ENCODE measurements at places on chromosomes 7 and 10. TPM values are rescaled to one million over a fixed set of nuclear protein-coding genes. Genes with fewer than 3 reads are reported as not detected.
A peak's percentile ranks its signal among the peaks of the same experiment; 100 is the strongest.

DNA sequence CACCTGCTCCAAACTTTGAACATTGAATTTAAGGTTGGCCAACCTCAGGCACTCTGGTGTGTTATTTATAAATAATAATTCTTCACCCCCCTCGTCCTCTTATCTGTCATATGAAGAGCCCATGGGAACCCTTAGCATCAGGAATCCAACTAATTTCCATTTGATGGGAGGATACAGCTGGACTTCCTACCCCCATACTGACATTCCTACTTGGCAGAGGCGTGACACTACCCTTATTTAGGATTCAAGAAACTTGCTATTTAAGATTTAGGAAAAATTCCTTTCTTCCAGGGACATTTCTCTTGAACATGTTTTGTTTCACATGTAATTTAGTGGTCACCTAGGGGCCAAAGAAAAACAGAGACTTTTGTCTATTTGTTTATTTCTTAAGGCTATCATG is 171.9 kb upstream of the NRP1 start:
- H3K4me3 ChIP-seq: no peak overlapping the region
- H3K27ac ChIP-seq: no peak overlapping the region
- H3K27me3 ChIP-seq: no peaks in the 10 kb centered on the region
- H3K4me1 ChIP-seq: no peaks in the 10 kb centered on the region
- no peaks in the 10 kb centered on the region for H3K36me3 ChIP-seq

DNA sequence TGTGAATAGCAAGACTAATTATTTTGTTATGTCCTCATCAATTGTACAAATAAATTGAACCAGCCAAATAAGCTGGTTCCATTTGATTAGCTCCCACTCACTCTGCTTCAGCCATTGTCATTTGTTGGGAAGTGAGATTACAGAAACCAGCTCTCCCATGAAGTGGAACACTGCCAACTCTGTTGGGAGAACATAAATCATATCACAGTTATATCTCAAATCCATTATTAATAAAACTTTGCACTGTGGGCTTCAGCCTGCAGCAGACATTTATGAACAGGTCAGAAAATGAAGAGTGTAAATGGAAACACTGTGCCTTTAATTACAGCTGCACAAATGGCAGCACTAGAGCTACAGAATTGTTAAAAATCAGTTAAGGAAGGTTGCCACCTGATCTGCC is 46.7 kb upstream of the TEX47 start:
- H3K36me3 ChIP-seq: no peaks in the 10 kb centered on the region
- no peak overlapping the region for H3K4me3 ChIP-seq
- no peaks in the 10 kb centered on the region for H3K4me1 ChIP-seq
- no peak for DNase-seq
- H3K27me3 ChIP-seq: no peaks in the 10 kb centered on the region

- no peak overlapping the region for H3K27ac ChIP-seq
- no peak overlapping the region for H3K4me3 ChIP-seq
- DNase-seq: no peak
- no peaks in the 10 kb centered on the region for H3K4me1 ChIP-seq
- H3K36me3 ChIP-seq: peaks cover 17% of the 10 kb centered on the region
Observed at GRCh38 chr7:96120445-96121225, 201.3 kb downstream of the SLC25A13 start.

DNA sequence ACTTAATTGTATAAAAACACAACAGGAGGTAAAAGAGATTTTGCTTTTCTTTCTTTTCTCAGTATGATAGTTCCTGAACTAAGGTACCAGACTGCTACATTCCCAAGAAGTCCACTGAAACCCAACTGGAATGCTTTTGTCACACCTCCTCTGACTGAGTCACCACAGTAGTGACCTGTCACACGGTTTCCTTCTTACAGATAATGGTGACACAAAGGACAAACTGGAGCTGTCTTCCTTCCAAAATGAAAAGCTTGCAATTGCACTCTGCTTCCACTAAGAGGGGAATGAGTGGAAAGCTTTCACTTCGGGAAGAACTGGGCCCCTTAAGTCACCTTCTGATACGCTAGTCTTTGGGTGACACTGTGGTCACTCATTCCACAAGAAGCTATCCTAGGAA is 122.2 kb downstream of the KMT2E start:
- peaks cover 30% of the 10 kb centered on the region for H3K36me3 ChIP-seq
- DNase-seq: peak; percentile 45
- H3K27me3 ChIP-seq: no peaks in the 10 kb centered on the region
- peak overlapping the region; percentile 5 for H3K27ac ChIP-seq
- no peak overlapping the region for H3K4me3 ChIP-seq

SPDYE1 gene
- not detected for total RNA-seq

DNA sequence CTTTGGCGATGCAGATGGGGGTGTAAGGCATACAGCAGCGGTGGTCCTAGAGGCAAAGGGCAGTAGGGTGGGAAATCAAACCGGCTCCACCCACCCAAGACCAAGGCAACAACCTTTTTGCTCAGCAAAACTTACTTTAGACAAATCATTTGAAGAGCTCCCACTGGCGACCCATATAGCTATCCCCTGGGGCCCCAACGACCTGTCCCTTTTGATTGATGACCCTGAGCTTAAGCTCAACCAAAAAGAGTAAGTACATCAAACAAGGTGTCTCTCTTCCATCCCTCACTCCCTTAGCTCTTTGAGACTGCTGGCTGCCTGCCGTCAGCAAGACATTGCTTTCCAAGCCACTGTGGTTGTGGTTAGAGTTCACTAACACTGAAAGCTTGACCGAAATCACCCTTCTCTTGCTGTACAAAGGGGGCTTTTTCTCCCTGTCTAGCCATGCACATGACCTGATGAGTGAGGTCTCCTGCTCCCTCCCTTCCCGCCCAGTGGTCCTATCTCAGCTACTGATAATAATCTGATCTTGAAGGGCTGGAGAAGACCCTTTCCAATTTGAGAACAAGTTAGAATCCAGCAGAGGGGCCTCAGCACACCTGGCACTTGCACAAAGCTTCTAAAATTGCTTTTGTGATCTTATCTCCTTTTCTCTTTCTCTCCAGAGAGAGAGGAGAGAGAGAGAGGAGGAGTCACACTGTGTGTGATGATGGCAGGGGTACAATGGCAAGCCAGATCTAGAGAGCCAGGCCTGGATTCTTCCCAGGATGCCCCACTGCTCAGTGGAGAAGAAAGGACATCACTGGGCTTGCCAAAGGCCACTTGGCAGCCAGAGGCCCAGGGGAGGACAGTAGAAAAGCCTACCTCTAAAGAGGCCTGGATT is 42.2 kb downstream of the XPNPEP1 start:
- no peak for DNase-seq
- no peaks in the 10 kb centered on the region for H3K27me3 ChIP-seq
- H3K4me1 ChIP-seq: no peaks in the 10 kb centered on the region
- H3K4me3 ChIP-seq: no peak overlapping the region
- peaks cover 48% of the 10 kb centered on the region for H3K36me3 ChIP-seq
- no peak overlapping the region for H3K27ac ChIP-seq

FAM241B gene
- 7.3 TPM for total RNA-seq

GRCh38 chr10:36506697-36507496 is 618.5 kb upstream of the ANKRD30A start:
- H3K27ac ChIP-seq: no peak overlapping the region
- no peaks in the 10 kb centered on the region for H3K4me1 ChIP-seq
- H3K36me3 ChIP-seq: no peaks in the 10 kb centered on the region
- H3K27me3 ChIP-seq: no peaks in the 10 kb centered on the region

GRCh38 chr7:121499624-121500023 is 103.5 kb upstream of the FAM3C start:
- H3K4me1 ChIP-seq: no peaks in the 10 kb centered on the region
- no peak overlapping the region for H3K27ac ChIP-seq
- DNase-seq: no peak
- H3K27me3 ChIP-seq: no peaks in the 10 kb centered on the region
- no peak overlapping the region for H3K4me3 ChIP-seq
- H3K36me3 ChIP-seq: no peaks in the 10 kb centered on the region

- no peak overlapping the region for H3K27ac ChIP-seq
- H3K4me1 ChIP-seq: no peaks in the 10 kb centered on the region
- no peak for DNase-seq
- H3K27me3 ChIP-seq: no peaks in the 10 kb centered on the region
Observed at GRCh38 chr10:50896721-50897120, 11.3 kb upstream of the A1CF start.

- H3K27me3 ChIP-seq: peaks cover 18% of the 10 kb centered on the region
- no peak overlapping the region for H3K4me3 ChIP-seq
- H3K36me3 ChIP-seq: no peaks in the 10 kb centered on the region
Observed at GRCh38 chr10:15228426-15228825, 59.9 kb upstream of the NMT2 start.

CCL24 gene
- 0.45 TPM for total RNA-seq

DNA sequence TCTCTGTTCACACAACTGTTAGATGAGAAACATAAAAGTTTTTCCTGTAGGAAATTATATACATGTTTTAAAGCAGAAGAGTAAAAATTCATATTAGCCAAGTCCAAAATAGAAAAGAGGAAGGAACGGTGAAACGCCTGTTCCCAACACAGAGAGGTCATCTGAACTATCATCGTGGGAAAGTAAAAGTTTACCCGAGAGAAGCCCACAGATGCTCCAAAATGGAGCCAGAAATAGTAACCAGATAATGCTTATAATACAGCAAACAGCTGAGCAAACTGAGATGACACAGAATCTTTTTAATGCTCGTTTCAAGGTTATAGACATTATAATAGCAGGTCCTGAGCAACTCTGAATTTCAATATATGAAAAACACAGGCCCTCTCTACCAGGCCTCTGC is 24.5 kb downstream of the FRMD4A start:
- no peak for DNase-seq
- H3K27ac ChIP-seq: no peak overlapping the region
- H3K36me3 ChIP-seq: no peaks in the 10 kb centered on the region
- no peak overlapping the region for H3K4me3 ChIP-seq
- peaks cover 9% of the 10 kb centered on the region for H3K27me3 ChIP-seq

GRCh38 chr7:81638198-81638597 is 131.6 kb downstream of the HGF start:
- no peaks in the 10 kb centered on the region for H3K36me3 ChIP-seq
- no peak overlapping the region for H3K27ac ChIP-seq
- H3K27me3 ChIP-seq: no peaks in the 10 kb centered on the region
- no peaks in the 10 kb centered on the region for H3K4me1 ChIP-seq
- H3K4me3 ChIP-seq: no peak overlapping the region
- no peak for DNase-seq

DNA sequence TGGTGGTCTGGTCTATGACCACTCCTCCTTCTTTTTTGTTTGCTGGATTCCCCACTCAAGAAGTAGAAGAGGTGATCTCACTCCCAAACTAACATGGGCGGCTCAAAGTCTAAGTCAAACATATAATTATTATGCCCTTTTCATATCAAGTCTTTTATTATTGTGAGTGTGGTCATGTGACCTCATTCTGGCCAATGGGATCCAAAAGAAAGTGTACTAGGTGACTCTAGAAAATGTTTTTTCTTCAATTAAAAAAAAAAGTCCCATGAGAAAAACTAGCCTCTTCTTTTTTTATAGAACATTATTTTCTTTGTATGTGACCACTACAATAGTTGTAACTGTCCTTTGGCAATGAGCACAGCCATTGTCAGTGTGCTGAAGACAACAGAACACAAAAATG is 772.7 kb downstream of the KCNMA1 start:
- H3K27ac ChIP-seq: no peak overlapping the region
- H3K4me1 ChIP-seq: no peaks in the 10 kb centered on the region
- H3K27me3 ChIP-seq: no peaks in the 10 kb centered on the region
- peak; percentile 57 for DNase-seq
- H3K36me3 ChIP-seq: no peaks in the 10 kb centered on the region

CYP3A4 gene
- total RNA-seq: 0.07 TPM

- no peaks in the 10 kb centered on the region for H3K4me1 ChIP-seq
- no peak overlapping the region for H3K27ac ChIP-seq
- peaks cover 20% of the 10 kb centered on the region for H3K36me3 ChIP-seq
- no peak for DNase-seq
- H3K4me3 ChIP-seq: no peak overlapping the region
Observed at GRCh38 chr7:56083150-56083785, 9.5 kb downstream of the PHKG1 start.

GRCh38 chr7:100369105-100369504 is 4.2 kb upstream of the PILRA start:
- H3K4me1 ChIP-seq: peaks cover 34% of the 10 kb centered on the region
- no peak overlapping the region for H3K4me3 ChIP-seq
- no peaks in the 10 kb centered on the region for H3K27me3 ChIP-seq
- peaks cover 18% of the 10 kb centered on the region for H3K36me3 ChIP-seq
- H3K27ac ChIP-seq: no peak overlapping the region

FOXI2 gene
- not detected for total RNA-seq

ZNF425 gene
- 0.66 TPM for total RNA-seq

TAS2R5 gene
- 1.1 TPM for total RNA-seq

COL13A1 gene
- not detected for total RNA-seq

DNA sequence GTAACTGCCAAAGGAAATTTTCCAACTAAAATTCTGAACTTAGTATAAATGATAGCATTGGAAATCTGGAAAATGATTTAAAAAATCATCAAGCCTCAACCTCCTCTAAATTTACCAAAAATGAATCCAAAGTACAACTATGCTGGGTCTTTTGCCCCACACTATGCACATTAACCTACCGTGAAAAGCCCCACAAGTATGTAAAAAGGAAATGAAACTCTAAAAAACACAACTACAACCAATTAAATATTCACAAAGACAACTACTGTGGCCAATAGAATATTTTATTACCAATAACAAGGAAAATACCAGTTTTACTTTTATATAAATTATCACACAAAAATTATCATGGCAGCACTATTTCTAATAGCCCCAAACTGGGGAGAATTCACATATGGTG is 19.3 kb downstream of the EIF3A start:
- H3K27me3 ChIP-seq: no peaks in the 10 kb centered on the region
- H3K27ac ChIP-seq: no peak overlapping the region
- H3K4me1 ChIP-seq: no peaks in the 10 kb centered on the region
- peaks cover 98% of the 10 kb centered on the region for H3K36me3 ChIP-seq

GRCh38 chr10:69362471-69362954 is 54.2 kb downstream of the TACR2 start:
- no peak overlapping the region for H3K27ac ChIP-seq
- DNase-seq: no peak
- H3K36me3 ChIP-seq: peaks cover 97% of the 10 kb centered on the region
- H3K27me3 ChIP-seq: no peaks in the 10 kb centered on the region
- H3K4me3 ChIP-seq: no peak overlapping the region
- H3K4me1 ChIP-seq: no peaks in the 10 kb centered on the region
